ENCODE measurements at places on chromosomes 2 and 18.

- DNase-seq, result no peak
Measured at GRCh38 chr2:226531061-226531810, 268.4 kb downstream of the IRS1 start.

DNA sequence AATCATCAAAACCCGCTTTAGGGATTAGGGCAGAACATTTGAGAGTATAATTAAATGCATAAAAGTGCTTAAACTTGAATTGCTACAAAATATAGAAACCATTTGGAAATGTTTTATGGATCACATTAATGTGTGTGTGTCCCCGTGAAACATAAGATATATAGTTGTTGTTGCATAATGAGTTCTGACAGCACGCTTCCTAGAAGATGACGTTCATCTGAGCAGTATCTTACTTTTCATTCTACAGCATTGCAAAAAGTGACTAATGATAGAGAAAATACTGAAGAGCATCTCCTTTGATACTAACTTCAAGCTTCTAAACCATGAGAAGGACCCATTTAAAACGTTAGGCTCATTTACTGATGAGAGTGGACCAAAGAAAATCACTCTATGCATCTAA, 63.7 kb downstream of the SLC8A1 start:
- DNase-seq, result no peak

DNA sequence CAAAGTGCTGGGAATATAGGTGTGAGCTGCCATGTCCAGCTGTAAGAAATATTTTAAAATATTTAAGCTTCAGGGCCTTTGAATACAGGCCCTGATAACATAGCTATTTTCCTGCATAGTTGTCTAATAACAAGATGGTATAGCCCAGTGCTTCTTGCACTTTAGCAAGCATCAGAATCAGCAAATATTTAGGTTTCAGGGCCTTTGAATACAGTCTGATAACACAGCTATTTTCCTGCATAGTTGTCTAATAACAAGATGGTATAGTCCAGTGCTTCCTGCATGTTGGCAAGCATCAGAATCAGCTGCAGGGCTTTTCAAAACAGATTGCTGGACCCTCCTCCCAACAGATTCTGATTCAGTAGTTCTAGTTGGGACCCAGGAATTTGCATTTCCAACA, 5.6 kb downstream of the GEMIN6 start:
- DNase-seq, result no peak

DNA sequence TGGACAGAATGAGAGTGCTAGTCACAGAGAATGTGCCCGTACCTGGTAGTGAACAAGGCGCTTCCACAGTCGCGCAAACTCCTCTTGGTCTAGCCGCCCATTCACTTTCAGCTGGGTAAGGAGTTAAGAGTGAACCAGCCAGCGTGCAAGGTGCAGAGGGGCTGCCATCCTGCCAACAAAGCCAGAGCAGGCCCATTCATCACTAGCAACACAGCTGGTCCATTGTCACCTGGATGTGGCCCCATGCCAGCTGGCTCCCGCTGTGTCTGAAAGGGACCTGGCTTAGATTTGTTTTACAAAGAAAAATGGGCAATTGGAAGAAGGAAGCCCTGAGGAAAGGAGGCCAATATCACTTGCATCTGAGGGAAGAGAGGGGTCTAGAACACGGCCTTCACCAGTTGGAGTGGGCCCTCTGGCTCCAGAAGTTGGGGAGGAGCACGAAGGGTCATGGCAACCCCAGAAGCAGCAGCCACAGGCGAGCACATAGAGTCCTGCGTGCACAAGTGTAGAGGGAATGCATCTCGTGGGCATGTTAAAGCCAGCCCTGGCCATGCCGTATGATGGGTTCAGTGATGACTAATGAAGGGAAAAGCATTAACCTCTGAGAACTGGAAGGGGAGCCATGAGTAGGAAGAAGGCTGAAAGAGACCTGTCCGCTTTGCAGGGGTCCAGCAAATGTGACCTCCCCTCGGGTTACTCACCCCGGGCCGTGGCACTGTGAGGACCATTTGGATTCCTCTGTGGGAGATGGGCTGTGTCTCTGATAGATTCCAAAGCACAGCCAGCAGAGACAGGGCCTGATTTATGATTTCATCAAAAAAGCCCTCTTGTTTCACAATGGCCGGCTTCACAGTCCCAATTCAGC, 70.6 kb downstream of the CAPN13 start:
- DNase-seq, result no peak
